ENCODE measurements at places on chromosomes 6 and 20.

- DNase-seq: peak; percentile 56
These were observed 61.7 kb upstream of the EMILIN3 start for GRCh38 chr20:41428285-41428684.

GRCh38 chr20:43446361-43446879, 11.3 kb upstream of the SRSF6 start:
- DNase-seq: no peak

- no peak for DNase-seq
These were observed 299.1 kb downstream of the FOXC1 start for GRCh38 chr6:1908784-1909183.

- no peak for DNase-seq
These were observed 9.8 kb downstream of the FAM83D start for GRCh38 chr20:38935967-38936407.
